ENCODE measurements at places on chromosomes 2 and 18.

GRCh38 chr2:134574611-134575330 is 144.0 kb downstream of the TMEM163 start:
- no peak overlapping the region for H3K27ac ChIP-seq
- peaks cover 11% of the 10 kb centered on the region for H3K36me3 ChIP-seq
- H3K4me1 ChIP-seq = peaks cover 39% of the 10 kb centered on the region
- no peak overlapping the region for H3K4me3 ChIP-seq
- no peak for DNase-seq

GRCh38 chr2:481388-481787 is 193.5 kb upstream of the ALKAL2 start:
- H3K36me3 ChIP-seq = no peaks in the 10 kb centered on the region
- no peak overlapping the region for H3K4me3 ChIP-seq
- H3K27ac ChIP-seq = peak overlapping the region; percentile 32
- peak; percentile 55 for DNase-seq

DNA sequence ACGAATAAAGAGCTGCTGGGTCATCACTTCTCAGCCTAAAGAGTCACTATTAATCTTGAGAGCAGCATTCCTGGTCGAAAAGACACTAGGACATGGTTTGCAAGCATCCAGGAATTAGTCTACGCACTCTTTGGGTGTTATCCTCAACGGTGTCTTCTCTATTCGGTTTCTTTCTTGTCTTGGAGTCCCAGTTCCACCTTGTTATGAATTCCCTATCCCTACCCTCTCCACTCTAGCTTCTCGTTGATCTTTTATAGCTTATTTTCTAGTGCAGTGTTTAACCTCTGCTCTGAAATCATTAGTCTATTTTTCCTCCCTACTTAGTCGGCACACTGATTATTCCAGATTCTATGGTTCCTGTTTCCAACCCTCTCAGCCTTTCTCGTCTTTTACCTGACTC is 158.1 kb upstream of the LRRTM1 start:
- DNase-seq = no peak
- H3K4me1 ChIP-seq = no peaks in the 10 kb centered on the region

- H3K27me3 ChIP-seq = no peaks in the 10 kb centered on the region
- DNase-seq = no peak
- peaks cover 16% of the 10 kb centered on the region for H3K4me1 ChIP-seq
- H3K36me3 ChIP-seq = no peaks in the 10 kb centered on the region
Measured at GRCh38 chr18:47036927-47037578, 1.6 kb upstream of the ELOA2 start.

- H3K36me3 ChIP-seq = no peaks in the 10 kb centered on the region
- H3K27me3 ChIP-seq = no peaks in the 10 kb centered on the region
- no peak overlapping the region for H3K4me3 ChIP-seq
- no peak for DNase-seq
- H3K4me1 ChIP-seq = no peaks in the 10 kb centered on the region
Measured at GRCh38 chr2:209388446-209389037, 35.3 kb upstream of the MAP2 start.

GRCh38 chr2:121336528-121337294 is 51.7 kb upstream of the TFCP2L1 start:
- DNase-seq = no peak
- no peaks in the 10 kb centered on the region for H3K4me1 ChIP-seq
- H3K36me3 ChIP-seq = peaks cover 27% of the 10 kb centered on the region
- peaks cover 16% of the 10 kb centered on the region for H3K27me3 ChIP-seq
- no peak overlapping the region for H3K27ac ChIP-seq

DNA sequence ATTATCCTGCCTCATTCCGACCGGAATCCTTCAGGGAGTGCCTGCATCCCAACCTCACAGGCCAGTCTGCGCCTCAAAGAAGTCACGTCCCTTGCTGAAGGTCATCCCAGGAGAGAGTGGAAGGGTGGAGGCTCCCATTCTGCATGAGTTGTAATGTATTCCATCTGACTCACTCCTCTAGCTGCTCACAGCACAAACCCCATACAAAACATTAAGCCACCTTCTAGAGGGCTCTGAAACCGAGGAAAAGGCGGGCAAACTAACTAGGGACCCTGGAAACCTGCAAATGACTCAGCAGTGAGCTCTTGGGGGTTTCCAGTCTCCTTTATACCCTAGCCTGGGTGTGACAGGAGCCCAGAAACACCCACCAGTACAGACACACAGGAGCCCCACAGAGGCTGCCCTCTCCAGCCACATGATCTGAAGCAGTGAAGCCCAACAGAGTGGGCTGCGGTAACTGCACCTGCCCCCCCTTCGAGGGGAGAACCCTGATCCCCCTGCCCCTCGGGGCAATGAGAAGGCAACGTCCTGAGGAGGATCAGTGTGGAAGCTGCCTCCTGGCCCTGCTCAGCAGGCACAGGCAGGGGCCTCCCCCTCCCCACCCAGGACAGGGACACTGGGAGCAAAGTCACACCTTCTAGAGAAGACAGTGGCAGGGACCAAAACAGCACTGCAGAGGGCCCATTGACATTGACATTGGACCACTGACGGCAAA is 69.3 kb upstream of the SNTG2 start:
- peaks cover 2% of the 10 kb centered on the region for H3K27me3 ChIP-seq
- no peak for DNase-seq
- no peak overlapping the region for H3K27ac ChIP-seq
- peaks cover 4% of the 10 kb centered on the region for H3K4me1 ChIP-seq
- H3K36me3 ChIP-seq = no peaks in the 10 kb centered on the region

- no peak for DNase-seq
- H3K4me3 ChIP-seq = no peak overlapping the region
- H3K36me3 ChIP-seq = peaks cover 9% of the 10 kb centered on the region
- no peak overlapping the region for H3K27ac ChIP-seq
Measured at GRCh38 chr2:20757405-20758090, 65.4 kb downstream of the LDAH start.

DNA sequence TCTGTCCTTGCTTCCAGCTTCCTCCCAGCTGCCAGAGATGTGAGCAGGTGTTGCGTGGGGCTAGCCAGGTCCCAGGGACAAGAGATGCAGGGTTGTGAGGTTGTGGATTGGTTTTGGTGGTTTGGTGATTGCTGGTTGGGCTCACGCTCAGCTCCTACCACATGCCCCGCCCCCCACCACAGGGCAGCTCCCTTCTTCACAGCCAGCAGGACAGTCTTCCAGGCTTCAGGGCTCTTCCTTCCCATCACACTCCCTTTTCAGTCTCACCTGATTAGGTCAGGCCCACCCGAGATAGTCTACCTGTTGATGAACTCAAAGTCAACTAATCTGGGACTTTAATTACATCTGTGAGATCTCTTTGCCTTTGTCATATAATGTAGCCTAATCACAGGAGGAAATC is 52.0 kb upstream of the GLI2 start:
- no peak overlapping the region for H3K4me3 ChIP-seq
- H3K27ac ChIP-seq = no peak overlapping the region
- H3K27me3 ChIP-seq = peaks cover 12% of the 10 kb centered on the region
- peaks cover 6% of the 10 kb centered on the region for H3K4me1 ChIP-seq
- H3K36me3 ChIP-seq = no peaks in the 10 kb centered on the region

DNA sequence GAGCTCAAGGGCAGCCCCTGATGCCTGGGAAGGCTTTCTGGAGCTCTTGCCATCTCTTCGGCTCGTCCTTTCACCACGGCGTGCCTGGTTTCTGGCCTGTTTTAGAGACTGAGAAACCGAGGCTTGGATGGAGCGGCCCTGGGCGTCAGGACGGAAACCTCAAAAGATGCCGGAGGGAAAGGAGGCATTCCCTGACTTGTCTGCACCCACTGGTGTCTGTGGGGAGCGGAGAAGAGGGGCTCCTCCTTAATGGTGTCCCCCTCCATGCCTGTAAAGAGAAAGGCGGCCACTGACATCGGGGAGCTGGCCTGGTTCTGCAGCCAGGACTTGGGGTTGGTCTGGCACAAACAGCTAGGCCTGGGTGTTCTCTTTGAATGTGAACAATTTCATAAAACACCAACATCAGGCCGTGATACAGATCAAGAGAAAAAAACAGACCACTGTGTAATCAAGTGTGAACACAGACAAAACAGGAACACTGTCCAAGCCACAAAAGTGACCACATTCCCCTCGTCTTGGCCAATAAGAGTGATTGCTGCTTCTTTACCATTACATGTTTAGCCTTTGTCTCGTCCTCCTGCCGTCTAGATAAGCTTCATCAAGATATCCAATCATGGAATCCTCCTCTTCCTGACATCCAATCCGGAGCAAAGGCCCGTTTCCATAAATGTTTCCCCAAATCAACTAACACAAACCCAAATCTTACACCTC is 633 bp upstream of the ILKAP start:
- peaks cover 9% of the 10 kb centered on the region for H3K36me3 ChIP-seq
- no peak for DNase-seq
- peaks cover 10% of the 10 kb centered on the region for H3K4me1 ChIP-seq

DNA sequence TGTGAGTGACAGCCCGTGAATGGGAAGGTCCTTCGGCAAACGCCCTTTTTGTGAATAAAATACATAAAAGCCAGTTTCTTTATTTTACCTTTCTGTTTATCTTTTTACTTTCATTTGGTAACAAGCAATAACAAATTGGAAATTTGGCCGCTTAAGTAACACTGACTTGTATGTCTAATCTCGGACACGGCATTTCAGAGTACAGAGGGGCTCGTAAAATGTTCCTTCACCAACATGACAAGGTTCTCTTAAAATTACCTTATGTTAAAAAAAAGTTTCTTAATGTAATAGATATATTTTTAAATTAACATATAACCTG is 558 bp upstream of the NEMP2 start:
- H3K4me3 ChIP-seq = peak overlapping the region; percentile 88
- peak overlapping the region; percentile 61 for H3K27ac ChIP-seq
- DNase-seq = no peak
- H3K4me1 ChIP-seq = peaks cover 23% of the 10 kb centered on the region

DNA sequence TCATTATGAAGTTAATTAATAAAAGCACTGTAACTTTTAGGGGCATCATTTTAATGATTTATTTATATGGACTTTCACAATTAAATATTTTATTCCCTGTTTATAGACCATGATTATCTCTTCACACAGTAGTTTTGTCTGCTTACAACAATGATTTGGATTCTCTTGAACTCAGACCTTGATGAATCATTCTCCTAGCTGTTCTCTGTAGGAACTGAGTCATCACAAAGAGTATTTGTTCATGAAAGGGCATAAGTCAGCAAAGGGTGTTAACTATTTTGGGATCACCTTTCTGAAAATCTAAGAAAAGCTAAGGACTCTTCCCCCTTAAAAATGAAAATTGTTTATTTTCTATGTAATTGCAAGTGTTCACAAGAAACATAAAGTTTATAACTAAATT is 461.1 kb upstream of the UBE2E3 start:
- H3K27me3 ChIP-seq = no peaks in the 10 kb centered on the region
- H3K36me3 ChIP-seq = no peaks in the 10 kb centered on the region
- no peak overlapping the region for H3K4me3 ChIP-seq

DNA sequence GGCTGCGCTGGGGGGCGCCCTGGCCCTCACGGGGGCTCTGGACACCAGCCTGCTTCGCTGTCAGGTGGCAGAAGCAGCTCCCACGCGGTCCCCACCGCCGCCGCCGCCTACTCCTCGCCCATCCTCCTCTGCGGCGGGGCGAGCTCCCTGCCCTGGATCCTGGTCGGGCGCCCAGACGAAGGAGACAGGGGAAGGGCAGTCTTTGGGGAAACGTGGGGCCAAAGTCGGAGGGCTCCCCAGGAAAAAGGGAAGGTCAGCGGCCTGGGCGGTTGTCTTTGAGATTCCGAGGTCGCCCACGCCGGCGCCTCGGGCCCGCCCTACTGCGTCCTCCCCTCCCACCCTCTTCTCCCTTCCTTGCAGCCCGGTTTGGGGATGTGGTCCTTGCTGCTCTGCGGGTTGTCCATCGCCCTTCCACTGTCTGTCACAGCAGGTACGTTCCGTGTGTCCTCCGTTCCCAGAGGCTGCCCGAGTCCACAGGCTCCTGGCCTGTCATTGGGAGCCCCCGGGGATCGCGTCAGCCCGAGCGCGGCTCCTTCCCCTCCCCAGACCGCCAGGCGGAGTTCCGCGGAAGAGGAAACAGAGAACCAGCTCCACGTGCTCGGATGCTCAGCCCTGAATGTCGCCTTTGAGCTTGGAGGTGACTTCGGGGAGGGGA is 800 bp downstream of the IL1RL2 start:
- peak; percentile 43 for DNase-seq
- no peak overlapping the region for H3K27ac ChIP-seq
- H3K27me3 ChIP-seq = peaks cover 10% of the 10 kb centered on the region
- H3K4me3 ChIP-seq = peak overlapping the region; percentile 86

DNA sequence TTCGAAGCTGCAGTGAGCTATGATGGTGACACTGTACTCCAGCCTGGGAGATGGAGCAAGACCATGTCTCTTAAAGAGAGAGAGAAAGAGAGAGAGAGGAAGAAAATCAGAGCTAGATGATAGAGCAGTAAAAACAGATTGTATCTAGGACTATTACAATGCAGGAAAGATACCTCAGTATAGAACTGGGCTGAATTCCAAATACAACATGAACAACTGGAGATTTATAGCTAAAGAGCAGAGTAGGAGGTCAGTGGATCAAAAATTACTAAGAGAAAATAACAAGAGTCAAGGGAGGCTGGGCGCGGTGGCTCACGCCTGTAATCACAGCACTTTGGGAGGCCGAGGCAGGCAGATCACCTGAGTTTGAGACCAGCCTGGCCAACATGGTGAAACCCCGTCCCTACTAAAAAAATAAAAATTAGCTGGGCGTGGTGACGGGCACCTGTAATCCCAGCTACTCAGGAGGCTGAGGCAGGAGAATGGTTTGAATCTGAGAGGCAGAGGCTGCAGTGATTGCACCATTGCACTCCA is 100.7 kb upstream of the MSH6 start:
- DNase-seq = no peak
- no peak overlapping the region for H3K27ac ChIP-seq
- H3K27me3 ChIP-seq = peaks cover 3% of the 10 kb centered on the region
- H3K4me3 ChIP-seq = no peak overlapping the region

DNA sequence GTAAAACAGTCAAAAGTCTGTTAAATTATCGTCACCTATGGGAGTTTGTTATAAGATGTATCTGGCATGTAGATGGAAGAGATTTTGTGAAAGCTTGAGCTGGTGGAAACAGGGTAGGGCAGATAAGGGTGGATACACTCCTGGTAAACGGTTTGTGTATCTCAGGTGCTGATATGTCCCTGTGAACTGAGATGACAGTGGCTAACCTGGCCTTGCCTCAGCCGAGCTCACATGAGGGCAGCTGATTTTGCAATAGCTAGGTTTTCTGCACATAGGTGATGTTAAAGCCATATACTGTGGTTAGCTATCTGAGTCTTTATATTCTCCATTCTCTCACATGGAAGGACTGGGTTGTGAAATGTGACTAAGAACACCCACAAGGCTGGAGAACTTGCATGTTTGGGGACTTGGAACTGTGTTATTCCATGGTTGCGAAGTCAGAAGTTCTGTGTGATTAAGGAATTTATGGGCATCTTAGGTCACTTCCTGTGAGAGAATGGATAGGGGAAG is 205.1 kb downstream of the TPGS2 start:
- H3K27ac ChIP-seq = no peak overlapping the region
- no peaks in the 10 kb centered on the region for H3K36me3 ChIP-seq
- no peaks in the 10 kb centered on the region for H3K27me3 ChIP-seq
- no peak for DNase-seq
